ENCODE measurements at places on chromosomes 7 and 10. TPM values are rescaled to one million over a fixed set of nuclear protein-coding genes. Genes with fewer than 3 reads are reported as not detected.

- peaks cover 5% of the 10 kb centered on the region for H3K4me1 ChIP-seq
- no peak overlapping the region for H3K4me3 ChIP-seq
- no peak overlapping the region for H3K27ac ChIP-seq
- peaks cover 17% of the 10 kb centered on the region for H3K27me3 ChIP-seq
Observed at GRCh38 chr10:30581779-30582380, 47.7 kb downstream of the LYZL2 start.

DNA sequence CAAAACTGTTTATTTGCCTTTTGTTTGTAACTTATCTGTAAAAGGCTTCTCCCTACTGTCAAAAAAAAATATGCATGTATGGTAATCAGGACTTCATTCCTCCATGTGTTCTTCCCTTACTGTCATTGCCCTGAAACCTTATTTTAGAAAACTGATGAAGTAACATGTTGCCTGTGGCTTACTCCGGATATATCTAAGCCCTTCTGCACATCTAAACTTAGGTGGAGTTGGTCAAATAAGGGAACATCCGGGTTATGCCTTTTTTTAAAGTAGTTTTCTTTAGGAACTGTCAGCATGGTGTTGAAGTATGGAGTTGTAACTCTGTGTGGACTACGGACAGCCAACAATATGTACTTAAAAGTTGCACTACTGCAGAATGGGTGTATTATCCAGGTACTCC lies 6.2 kb downstream of the SAR1A start:
- H3K4me3 ChIP-seq, result peak overlapping the region; percentile 50
- H3K27me3 ChIP-seq, result no peaks in the 10 kb centered on the region
- no peak for DNase-seq
- H3K27ac ChIP-seq, result peak overlapping the region; percentile 57
- peaks cover 56% of the 10 kb centered on the region for H3K36me3 ChIP-seq

- H3K27ac ChIP-seq, result no peak overlapping the region
- DNase-seq, result peak; percentile 53
- peaks cover 7% of the 10 kb centered on the region for H3K4me1 ChIP-seq
- H3K27me3 ChIP-seq, result no peaks in the 10 kb centered on the region
- no peak overlapping the region for H3K4me3 ChIP-seq
Observed at GRCh38 chr10:14758994-14759664, 15.6 kb downstream of the FAM107B start.

GRCh38 chr7:38189231-38189938 lies 11.3 kb downstream of the STARD3NL start:
- H3K36me3 ChIP-seq, result peaks cover 16% of the 10 kb centered on the region
- H3K27ac ChIP-seq, result no peak overlapping the region
- H3K27me3 ChIP-seq, result no peaks in the 10 kb centered on the region
- H3K4me3 ChIP-seq, result no peak overlapping the region

GRCh38 chr10:23106331-23107072 lies 11.1 kb downstream of the MSRB2 start:
- no peaks in the 10 kb centered on the region for H3K27me3 ChIP-seq
- H3K4me3 ChIP-seq, result no peak overlapping the region
- H3K36me3 ChIP-seq, result peaks cover 14% of the 10 kb centered on the region
- H3K27ac ChIP-seq, result no peak overlapping the region
- no peak for DNase-seq
- H3K4me1 ChIP-seq, result no peaks in the 10 kb centered on the region

- no peak overlapping the region for H3K27ac ChIP-seq
- no peak for DNase-seq
Observed at GRCh38 chr7:32298408-32299132, 191.6 kb downstream of the LSM5 start.

DNA sequence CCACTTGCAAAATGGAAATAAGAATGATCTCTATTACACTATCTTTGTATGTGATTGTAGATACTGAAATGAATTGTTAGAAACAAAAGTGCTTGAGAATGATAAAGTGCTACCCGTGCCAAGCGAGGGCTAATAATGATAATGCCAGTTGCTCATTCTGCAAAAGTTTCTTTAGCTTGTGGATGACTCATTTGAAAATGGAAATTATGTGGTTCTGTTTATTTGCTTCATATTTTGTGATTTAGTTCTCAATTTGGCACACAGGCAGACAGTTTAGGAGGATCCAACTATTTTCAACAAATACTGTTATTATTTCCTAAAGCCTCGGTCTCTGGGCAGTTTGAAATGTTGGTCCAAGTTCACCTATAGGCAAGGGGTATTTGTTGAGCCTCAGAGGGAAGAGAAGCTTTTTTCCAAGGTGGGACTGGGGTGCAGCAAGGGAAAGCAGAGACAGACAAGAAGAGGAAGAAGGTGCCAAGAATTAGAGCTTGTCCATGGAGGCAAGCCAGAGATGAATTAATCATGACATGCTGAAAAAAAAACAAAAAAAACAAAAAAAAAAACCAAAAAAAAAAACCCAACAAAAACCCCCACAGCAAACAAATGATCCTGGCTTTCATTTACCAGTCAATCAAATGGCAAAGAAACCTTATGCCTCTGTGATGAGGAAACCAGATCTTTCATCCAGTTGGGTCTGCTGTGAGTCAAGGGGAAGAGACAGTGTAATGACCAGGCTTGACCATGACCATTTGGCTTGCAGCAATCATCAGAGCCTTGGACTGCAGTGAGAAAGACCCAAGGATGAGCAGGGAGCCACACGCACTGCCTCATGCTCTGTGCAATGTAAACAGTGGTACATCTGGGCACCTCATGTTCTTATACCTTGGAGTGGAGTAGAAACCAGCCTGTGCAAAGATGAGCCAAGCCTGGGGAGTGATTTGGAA lies 285.0 kb upstream of the HABP2 start:
- DNase-seq, result no peak
- H3K36me3 ChIP-seq, result no peaks in the 10 kb centered on the region
- H3K4me1 ChIP-seq, result no peaks in the 10 kb centered on the region
- no peak overlapping the region for H3K4me3 ChIP-seq

- no peaks in the 10 kb centered on the region for H3K27me3 ChIP-seq
- no peaks in the 10 kb centered on the region for H3K4me1 ChIP-seq
- H3K27ac ChIP-seq, result no peak overlapping the region
- no peak for DNase-seq
Observed at GRCh38 chr10:61376908-61377368, 76.2 kb downstream of the TMEM26 start.

GRCh38 chr10:130025326-130025725 lies 61.3 kb upstream of the EBF3 start:
- H3K36me3 ChIP-seq, result no peaks in the 10 kb centered on the region
- H3K27ac ChIP-seq, result no peak overlapping the region
- peaks cover 2% of the 10 kb centered on the region for H3K4me1 ChIP-seq
- H3K4me3 ChIP-seq, result no peak overlapping the region
- H3K27me3 ChIP-seq, result no peaks in the 10 kb centered on the region

DNA sequence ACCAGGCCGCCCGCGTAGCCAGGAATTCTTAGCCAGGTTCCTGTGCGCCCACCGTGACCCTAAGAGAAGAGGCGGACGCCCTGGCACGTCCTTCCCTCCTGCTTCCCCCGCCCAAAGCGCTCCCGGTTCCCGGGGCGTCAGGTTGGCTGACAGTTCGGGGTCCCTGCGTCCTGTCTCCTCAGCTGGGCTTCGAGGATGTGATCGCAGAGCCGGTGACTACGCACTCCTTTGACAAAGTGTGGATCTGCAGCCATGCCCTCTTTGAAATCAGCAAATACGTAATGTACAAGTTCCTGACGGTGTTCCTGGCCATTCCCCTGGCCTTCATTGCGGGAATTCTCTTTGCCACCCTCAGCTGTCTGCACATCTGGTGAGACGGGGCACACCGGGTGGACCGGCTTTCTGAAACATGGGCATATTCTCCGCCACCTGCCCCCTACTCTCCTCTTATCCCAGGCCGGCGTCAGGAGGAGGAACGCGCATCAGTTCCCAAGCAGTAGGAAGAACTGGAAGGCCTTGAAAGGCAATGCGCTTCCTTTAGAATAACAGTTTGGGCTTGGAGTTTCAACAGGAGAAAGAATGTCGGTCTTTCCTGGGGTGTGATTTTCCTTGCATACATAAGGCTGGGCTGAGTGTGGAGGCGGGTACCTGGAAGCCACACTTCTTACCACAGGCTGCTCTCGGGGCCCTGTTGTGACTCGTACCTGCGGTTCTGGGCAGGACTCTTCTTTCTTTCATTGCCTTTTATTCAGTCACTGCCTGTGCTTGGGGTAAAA lies 728 bp downstream of the CAV2 start:
- H3K27ac ChIP-seq, result no peak overlapping the region
- peak overlapping the region; percentile 45 for H3K4me3 ChIP-seq
- peak; percentile 66 for DNase-seq
- peaks cover 9% of the 10 kb centered on the region for H3K4me1 ChIP-seq

GRCh38 chr10:53724581-53724980 lies 952.0 kb upstream of the MBL2 start:
- no peaks in the 10 kb centered on the region for H3K4me1 ChIP-seq
- no peak overlapping the region for H3K4me3 ChIP-seq
- H3K36me3 ChIP-seq, result no peaks in the 10 kb centered on the region
- H3K27ac ChIP-seq, result no peak overlapping the region

GRCh38 chr7:91228327-91228726 lies 35.9 kb upstream of the FZD1 start:
- H3K27me3 ChIP-seq, result no peaks in the 10 kb centered on the region
- no peaks in the 10 kb centered on the region for H3K4me1 ChIP-seq
- H3K27ac ChIP-seq, result no peak overlapping the region
- DNase-seq, result no peak
- no peak overlapping the region for H3K4me3 ChIP-seq
- H3K36me3 ChIP-seq, result no peaks in the 10 kb centered on the region

DNA sequence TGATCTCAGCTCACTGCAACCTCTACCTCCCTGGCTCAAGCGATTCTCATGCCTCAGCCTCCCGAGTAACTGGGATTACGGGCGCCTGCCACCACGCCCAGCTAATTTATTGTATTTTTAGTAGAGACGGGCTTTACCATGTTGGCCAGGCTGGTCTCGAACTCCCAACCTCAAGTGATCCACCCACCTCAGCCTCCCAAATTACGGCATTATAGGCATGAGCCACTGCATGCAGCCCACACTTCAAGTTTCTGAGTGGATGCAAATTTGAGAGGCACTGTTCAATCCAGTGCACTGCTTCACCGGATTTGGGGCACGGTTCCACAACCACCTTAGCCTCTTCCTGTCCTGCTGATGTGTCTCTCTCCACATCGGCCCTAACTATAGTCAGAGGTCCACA lies 16.5 kb downstream of the CNPY1 start:
- no peak overlapping the region for H3K27ac ChIP-seq
- H3K27me3 ChIP-seq, result peaks cover 55% of the 10 kb centered on the region
- H3K4me3 ChIP-seq, result no peak overlapping the region
- DNase-seq, result no peak
- H3K36me3 ChIP-seq, result no peaks in the 10 kb centered on the region
- H3K4me1 ChIP-seq, result peaks cover 7% of the 10 kb centered on the region

GRCh38 chr7:9264395-9264794 lies 831.0 kb downstream of the NXPH1 start:
- no peak overlapping the region for H3K27ac ChIP-seq
- no peaks in the 10 kb centered on the region for H3K27me3 ChIP-seq
- H3K4me3 ChIP-seq, result no peak overlapping the region
- H3K36me3 ChIP-seq, result no peaks in the 10 kb centered on the region
- no peaks in the 10 kb centered on the region for H3K4me1 ChIP-seq
- no peak for DNase-seq

The MBL2 gene
- total RNA-seq, result not detected

The WIPF3 gene
- not detected for total RNA-seq

The SEMA3A gene
- total RNA-seq, result 0.14 TPM

The CREB5 gene
- total RNA-seq, result not detected

The NUTM2A gene
- not detected for total RNA-seq

The SERPINE1 gene
- total RNA-seq, result 0.45 TPM

The ZFYVE27 gene
- 38.1 TPM for total RNA-seq

The SMNDC1 gene
- total RNA-seq, result 46.2 TPM

The C10orf95 gene
- 0.33 TPM for total RNA-seq

The MAGI2 gene
- 0.12 TPM for total RNA-seq

The HERC4 gene
- 45.2 TPM for total RNA-seq

The APBB1IP gene
- total RNA-seq, result 40.0 TPM
